ENCODE measurements at places on chromosomes 16 and 17.

DNA sequence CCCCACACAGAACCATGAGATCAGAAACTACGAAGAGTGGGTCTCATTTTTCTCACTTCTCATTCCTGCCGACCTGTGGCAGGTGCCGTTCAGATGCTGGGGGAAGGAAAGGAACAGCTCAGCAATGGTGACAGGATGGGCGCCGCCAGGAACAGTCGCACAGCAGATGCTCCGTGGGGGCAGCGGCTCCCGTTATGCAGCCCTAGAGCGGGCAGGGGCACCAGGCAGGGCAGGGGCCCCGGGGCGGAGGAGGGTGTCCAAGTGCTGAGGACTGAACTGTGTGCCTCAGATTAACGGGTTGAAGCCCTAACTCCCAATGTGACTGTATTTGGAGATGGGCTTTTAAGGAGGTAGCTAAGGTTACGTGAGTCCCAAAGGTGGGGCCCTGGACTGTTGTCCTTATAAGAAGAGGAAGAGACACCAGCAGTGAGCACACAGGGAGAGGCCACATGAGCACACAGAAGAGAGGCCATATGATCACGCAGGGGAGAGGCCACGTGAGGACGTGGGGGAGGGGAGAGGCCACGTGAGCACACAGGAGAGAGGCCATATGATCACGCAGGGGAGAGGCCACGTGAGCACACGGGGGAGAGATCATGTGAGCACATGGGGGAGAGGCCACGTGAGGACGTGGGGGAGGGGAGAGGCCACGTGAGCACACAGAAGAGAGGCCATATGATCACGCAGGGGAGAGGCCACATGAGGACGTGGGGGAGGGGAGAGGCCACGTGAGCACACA, 95.7 kb upstream of the METRNL start:
- no peak for DNase-seq

DNA sequence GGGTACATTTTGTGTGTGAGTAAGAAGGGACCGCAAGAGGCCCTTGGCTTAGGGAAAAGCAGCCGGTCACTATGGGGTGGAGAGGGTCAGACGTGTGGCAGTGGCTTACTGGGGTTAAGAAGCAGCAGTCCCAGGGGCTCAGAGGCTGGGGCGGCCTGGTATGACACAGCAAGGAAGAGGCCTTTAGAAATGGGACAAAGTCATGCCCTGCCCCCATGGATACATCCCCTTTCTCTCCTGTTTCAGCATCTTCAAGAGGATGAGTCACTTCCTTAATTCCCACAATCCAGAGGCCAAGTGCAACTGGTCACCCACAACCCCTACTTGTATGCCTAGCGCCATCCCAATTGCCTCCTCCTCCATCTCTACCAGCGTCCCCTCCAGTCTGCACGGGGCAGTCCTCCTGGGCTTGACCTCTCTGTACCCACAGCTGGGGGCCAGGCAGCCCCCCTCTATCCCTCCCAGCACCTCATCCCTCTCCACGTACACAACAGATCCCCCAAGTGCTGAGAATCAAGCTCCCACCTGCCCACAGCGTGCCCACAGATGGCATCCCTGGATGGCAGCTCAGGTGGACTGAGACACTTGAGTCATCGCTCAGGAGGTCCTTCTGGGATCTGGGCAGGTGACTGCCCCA, 6.9 kb upstream of the EFTUD2 start:
- no peak for DNase-seq

GRCh38 chr16:65948361-65948760, 418.1 kb upstream of the CDH5 start:
- no peak for DNase-seq

GRCh38 chr17:59513934-59514841, 51.2 kb upstream of the DHX40 start:
- DNase-seq = peak; percentile 53

DNA sequence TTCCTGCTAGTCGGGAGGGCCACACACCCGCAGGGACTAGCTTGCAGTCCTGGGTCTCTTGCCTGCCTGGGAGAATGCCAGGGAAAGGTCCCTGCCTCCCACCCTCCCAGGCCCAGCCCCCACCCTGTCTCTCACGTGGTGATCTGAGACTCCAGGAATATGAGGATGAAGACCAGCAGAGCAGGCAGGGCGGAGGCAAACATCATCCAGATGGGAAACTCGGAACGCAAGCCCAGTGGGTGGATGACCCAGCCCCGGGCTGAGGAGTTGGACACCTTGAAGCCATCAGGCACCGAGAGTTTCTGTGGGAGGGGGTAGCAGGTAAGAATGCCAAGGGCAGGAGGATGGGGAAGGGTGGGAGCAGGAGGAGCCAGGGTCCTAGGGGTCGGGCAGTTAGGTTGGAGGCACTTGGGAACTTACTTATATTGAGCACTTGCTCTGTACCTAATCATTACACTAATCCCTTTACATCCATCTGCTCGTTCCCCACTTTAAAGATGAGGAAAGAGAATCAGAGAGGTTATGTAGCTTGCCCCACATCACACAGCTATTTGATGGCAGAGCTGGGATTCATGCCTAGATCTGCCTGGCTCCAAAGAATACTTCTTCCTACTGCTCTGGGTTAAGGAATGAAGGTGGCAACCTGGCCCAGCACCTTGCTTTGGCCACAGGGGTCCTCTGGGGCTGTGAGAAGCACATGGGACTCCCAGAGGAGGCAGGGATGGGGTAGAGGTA, 13.4 kb downstream of the SLC4A1 start:
- peak; percentile 22 for DNase-seq

GRCh38 chr16:22003195-22003594, 2.3 kb upstream of the PDZD9 start:
- DNase-seq = no peak

DNA sequence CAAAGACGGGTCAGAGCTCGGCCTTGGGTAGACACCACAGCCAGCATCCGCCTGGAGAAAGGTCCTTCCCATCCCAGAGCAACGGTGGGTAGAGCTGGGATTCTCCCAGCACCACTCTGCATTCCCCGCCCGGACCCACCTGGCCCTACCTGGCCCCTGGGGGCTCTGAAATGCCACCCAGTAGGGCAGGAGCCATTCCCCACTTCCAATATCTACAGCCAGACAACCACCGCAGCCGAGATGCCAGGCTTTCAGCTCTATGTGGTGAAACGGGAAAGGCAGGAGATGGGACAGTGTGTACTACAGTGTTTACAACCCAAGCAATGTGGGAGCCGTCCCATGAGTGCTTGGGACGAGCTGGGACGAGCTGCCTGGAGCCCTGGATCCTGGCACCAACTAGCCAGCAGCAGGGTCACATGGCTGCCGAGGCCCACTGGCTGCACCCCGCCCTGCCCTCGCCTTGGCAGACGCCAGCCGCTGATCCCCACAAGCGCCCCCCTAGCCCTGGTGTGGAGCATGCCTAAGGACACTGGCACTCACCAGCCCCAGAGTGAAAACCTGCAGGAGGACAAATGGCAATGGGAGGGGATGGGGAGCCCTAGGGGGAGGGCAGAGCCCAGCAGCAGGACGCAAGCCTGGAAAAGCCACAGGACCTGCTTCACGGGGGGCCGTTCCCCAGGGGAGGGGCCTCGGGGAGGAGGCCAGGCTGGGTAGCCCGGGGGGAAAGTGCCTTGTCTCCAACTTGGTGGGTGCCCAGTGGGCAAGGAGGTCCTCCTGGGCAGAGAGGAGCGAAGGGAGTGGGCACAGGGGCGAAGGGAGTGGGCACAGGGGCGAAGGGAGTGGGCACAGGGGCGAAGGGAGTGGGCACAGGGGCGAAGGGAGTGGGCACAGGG, 13.5 kb downstream of the TMC6 start:
- peak; percentile 34 for DNase-seq

GRCh38 chr16:35344012-35344762, 1884.8 kb downstream of the TP53TG3F start:
- no peak for DNase-seq

GRCh38 chr16:85527767-85528297, 85.3 kb upstream of the GSE1 start:
- no peak for DNase-seq

GRCh38 chr17:29176558-29177351, 3.4 kb downstream of the MYO18A start:
- DNase-seq = peak; percentile 43

DNA sequence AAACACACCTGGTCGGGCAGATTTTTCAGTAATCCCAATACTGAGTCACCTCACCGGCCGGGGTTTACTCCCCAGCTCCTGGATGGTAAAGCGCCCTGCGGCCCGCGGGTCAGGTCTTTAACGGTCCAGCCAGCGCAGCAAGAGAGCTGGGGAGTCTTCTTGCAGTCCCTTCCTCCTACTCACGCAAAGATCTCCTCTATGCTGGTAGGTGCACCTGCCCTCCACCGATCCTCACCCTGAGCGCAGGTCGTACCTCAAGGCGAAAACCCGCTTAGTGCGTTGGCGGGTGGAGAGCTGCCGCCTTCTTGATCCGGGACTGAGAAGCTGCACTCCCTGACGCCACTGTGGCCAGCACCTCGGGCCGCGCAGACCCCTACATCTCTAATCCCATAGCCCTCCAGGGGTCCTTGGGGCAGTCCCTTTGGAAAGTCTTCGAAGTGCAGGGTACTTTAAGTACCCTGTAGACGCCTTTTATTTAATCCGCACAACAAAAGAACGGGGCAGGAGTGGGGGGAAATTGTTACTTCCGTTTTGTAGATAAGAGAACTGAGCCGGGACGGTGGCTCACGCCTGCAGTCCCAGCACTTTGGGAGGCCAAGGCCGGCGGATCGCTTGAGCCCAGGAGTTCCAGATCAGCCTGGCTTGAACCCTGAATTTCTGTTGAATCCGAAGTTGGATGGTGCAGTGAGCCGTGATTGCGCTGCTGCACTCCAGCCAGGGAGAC, 10.4 kb upstream of the HOXB13 start:
- DNase-seq = no peak

GRCh38 chr17:49121696-49122292, 10.8 kb upstream of the B4GALNT2 start:
- DNase-seq = no peak

- DNase-seq = no peak
Observed at GRCh38 chr16:65704866-65705265, 583.0 kb upstream of the CDH11 start.

DNA sequence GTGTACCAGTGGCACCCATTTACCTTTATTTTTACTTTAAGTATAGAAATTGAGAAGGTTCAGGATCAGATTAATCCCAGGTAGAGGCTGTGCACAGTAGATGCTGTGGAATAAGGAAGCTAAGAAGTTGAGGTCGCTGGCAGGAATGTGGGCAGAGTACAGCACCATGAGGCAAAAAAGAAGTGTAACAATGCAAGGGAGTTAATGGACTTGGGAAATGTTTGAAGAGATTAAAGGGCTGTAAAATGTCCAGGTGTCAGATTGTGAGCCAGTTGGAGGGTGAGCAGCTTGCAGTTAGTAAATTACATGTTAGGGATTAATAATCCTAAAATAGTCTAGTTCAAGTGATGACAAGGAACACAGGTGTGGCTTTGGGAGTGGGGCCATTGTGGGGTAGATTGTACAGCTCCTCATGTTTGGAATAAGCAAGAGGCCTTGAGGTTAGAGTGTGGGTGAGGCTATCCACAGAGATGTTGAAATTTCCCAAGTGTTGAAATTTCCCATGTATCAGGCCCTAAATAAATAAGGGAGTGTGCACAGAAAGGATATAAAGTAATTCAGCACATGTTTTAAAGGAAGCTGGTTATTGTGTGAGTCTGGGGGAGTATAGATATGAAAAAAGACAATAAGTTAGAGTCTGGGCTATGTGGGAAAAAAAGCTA, 21.5 kb downstream of the TAT start:
- DNase-seq = no peak

DNA sequence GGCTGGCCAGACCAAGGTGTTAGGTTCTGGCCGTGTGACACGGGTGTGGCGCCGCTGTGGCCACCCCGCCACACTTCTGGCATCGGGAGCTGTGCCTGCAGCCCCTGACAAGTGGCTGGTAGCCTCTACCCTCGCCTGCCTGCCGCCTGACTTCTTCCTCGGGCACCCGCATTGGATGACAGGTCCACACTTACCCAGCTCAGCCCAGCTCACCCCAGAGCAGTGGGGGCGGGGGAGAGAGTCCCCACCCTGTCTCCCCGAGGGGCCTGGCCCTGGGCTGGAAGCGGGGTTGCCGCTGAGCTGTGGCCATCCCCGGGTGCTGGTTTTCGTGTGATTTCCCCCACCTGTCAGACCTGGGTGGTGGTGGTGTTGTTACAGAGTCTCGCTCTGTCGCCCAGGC, 53.9 kb upstream of the ACSF3 start:
- no peak for DNase-seq

DNA sequence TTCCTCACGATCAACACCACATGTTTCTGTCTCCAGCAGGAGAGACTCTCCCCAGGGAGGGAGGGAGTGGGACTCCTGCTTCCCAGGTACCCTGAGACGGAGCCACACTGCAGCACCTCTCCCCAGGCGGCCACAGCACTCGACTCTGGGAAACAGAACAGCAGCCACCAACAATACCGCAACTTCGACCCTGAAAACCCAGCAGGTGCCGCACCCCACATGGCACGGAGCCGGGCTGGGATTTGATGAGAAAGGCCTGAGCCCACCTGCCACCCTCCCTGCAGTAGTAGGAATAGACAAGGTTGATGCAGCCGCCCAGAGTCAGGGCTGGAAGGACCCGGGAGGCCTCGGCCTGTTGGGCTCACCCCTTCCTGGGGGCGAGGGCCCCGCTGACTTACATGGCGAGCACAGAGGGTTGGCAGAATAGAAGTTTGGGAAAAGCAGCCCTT, 14.4 kb downstream of the GALNS start:
- no peak for DNase-seq

GRCh38 chr16:27698266-27698665, 148.3 kb downstream of the KATNIP start:
- DNase-seq = no peak

DNA sequence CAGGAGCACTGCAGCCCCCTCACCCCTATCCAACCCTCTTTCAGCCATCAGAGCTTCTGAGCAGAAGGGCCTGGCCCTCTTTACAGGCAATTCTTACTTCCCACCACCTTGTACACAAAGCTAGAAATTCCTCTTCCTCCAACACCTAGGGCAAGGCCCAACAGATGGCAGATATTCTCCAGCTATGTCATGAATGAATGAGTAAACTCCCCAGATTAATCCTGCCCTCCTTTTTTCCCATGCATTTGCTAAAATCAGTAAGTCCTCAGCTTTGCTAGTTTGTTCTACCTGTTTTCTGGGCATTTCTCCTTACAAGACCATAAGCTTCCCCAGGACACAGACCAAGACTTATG, 20.4 kb upstream of the MRPS23 start:
- no peak for DNase-seq

Measured in left hindlimb (tissue), 1 donor.